ENCODE measurements at places on chromosomes 11 and 22.

DNA sequence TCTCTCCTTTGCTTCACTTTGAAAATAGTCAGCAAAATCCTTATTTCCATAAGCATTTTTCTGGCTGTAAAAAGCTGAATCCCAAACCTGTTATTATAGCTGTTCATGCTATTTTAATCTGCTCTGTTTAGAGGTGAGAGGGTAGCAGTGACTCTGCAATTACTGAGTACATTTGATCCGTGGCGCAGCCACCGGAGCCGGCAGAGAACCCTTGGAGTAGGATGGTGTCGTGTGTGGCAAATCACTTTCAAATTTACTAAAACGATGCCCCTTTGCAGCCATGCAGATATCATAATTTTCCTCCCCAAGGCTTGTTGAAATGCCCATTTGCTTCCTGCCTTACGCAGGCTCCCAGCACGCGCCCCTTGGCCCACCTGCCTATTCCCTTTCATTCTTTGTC is 69.6 kb downstream of the ZBTB16 start:
- DNase-seq, result no peak

DNA sequence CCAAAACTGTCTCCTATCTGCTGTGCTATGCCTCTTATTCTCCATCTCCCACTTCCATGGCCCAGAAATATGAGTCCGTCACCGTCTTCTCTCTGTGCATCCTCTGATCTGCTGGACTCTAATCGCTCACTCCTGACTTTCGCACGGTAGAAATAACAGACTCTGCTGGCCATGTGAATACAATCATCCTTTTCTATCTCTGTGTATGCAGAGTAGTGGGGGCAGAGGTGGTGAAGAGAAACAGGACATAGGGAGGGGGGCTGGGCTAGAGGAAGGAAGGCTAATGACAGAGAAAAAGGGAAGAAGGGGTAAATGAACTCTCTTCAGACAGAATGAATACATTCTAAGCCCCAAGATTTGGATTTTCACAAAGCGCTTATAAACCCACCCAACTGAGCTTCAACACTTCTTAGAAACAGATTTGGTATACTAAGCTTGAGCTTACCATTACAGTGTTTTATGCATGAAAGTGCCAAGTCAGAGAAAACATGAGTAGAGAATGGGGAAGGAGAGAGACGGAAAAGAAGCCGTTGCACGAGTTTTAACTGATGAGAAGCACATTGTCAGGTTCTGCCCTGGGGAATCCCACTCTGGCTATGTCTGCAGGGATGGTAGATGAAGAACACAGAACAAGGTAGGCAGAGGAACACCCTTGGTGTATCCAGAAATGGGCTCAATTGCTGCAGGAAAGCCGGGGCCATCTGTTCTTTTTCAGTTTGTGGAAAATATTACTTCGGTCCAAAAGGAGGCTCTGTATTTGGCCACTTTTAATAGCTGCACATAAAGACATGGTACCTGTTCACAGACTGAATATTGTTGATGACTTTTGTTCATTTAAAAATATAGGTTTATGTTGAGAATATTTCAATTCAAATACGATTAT is 324.7 kb downstream of the ETS1 start:
- no peak for DNase-seq

DNA sequence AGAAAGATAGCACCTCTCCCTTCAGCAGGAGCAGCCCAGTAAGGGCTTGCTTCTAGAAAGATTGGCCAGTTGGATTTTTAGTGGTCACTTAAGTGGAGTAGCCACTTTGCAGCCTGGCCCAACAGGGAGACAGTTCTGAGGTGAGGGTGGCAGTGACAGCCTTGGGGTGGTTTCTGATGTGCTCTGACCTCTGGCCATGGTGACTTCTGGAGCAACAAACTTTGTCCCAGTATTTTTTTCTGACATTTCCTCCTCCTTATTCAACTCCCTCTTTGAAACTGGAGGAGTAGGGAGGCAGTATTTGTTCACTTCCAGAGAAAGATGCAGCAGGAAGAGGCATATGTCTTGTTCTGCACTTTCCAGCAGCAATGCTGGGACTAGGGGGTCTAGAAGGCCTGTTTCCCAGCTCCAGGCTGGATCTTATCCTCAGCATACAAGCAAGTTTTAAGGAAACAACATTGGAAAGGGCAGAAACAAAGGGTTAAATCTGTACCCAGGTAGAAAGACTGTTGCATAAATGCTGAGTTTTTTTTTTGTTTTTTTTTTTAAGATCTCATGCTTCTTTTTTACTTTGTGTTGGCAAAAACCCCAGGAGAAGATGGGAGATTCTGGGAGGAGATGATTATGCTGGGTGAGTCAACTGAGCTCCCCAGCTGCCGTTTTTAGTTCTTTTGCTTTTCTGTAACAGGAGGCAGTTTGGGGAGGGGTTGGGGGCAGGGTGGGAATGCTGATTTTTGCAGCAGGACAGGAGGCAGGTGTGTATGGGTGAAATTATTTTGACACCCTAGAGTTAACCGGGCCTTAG is 37.2 kb downstream of the RCOR2 start:
- DNase-seq, result no peak

DNA sequence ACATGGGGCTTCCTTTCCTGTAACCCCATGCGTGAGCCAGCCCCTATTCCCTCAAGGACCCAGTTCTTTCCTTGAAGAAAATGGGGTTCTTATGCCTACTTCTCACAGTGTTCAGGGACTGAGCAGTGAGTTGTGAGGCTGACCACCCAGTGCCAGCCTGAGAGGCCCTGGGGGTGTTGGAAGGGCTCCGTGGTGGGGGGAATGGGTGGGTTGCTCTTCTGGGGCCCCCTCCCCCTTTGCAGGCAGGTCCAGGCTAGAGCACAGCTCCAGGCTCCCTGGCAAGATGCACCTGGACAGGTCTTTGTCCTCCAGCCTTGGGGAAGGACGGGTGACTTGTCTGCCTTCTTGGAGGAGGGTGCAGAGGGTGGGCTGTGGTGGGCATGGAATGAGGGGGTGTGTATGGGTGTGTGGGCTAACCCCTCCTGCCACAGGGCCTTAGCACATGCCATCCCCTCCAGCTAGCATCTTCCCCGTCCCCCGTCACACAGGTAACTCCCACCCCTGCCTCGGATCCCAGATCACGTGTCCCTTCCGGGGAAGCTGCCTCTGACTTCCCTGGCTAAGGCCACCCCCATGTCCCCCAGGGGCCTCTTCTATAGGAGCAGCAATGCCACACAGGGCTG is 64.6 kb downstream of the MYEOV start:
- DNase-seq, result no peak

DNA sequence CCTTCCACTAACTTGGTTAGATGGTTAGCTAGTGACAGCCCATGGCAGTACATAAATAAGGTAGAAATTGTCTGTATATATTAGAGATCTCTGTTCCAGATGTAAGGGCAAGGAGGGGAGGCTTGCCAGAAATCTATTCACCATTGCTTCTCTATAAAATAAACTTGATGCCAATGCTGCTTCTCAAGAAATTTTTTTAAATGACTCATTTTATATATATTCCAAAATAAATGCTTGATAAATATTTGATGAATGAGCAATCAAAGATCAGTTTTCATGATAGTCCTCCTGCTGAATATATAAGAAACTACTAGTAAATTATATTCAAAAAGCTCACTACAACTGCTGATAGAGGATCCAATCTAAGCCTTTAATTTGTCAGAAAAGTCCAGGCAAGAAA is 710.6 kb upstream of the CCDC179 start:
- no peak for DNase-seq

DNA sequence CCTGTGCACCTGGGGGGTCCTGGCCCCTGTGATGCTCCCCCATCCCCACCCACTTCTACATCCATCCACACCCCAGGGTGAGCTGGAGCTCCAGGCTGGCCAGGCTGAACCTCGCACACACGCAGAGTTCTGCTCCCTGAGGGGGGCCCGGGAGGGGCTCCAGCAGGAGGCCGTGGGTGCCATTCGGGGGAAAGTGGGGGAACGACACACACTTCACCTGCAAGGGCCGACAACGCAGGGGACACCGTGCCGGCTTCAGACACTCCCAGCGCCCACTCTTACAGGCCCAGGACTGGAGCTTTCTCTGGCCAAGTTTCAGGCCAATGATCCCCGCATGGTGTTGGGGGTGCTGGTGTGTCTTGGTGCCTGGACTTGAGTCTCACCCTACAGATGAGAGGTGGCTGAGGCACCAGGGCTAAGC is 20.0 kb upstream of the TALDO1 start:
- DNase-seq, result no peak

DNA sequence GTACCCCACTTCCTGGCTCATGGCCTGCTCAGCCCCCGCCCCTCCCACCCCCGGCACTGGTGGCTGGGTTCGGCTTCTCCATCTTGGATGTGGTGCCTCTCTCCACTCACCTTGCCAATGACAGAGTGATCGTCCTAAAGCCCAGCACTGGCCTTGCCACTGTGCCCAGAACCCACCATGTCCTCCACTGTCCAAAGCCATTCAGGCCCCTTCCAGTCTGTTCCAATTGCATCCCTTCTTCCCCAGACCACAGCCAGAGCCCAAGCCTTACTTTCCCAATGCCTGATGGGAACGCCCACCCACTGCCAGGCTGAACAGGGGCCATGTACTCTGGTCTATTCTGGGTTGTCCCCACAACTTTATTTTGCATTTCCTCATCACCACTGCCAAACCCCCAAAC is 625.8 kb upstream of the B3GAT1 start:
- DNase-seq, result no peak

GRCh38 chr11:11265994-11266606 is 87.0 kb downstream of the CSNK2A3 start:
- DNase-seq, result peak; percentile 39

DNA sequence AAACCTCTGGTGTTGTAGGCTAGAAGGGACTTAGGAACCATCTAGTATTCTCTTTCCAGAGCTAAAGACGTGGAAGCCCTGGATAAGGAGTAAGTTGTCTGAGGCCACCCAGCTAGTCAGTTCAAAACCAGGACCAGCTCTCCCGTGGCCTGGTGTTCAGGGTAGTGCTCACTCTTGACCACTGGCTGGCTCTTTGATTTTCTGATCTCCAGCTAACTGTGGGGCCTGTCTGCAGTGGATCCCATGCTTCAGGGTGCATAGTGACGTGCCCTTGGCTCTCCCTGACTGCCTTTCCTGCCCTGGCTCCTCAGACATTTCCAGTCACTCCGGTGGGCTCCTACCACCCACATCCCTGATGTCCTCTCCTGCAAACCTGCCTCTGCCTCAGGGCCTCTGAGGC is 1.3 kb downstream of the CLMP start:
- DNase-seq, result peak; percentile 15

DNA sequence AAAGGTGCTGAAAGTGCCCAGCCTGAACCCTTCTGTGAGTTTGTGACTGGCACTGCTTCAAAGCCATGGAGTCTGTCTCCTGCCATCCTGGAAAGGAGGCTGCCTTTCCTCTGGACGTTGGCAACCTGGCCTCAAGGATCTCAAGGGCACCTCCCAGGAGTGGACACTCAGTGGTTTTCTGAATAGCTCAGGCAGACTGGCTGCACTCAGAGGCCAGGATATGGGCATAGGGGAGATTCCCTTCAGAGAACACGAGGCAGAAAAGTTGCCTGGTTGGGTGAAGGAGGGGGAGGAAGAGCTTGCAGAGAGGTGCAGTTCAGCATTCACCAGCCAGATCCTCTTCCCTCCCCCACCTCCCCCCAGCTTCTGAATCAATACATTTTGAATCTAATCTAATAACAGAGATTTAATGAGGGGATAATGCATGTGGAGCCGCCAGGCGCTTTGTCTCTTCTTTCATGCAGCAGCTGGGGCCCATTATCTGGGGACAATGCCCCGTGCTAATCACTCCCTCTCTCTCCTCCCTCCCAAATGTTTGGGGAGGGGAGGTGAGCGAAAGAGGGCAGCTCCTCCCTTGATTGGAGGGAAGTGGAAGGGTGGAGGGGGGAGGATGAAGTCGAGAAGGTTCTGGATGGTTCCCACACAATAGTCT is 17.7 kb downstream of the HTR3A start:
- DNase-seq, result no peak

- DNase-seq, result no peak
Observed at GRCh38 chr22:37922191-37922590, 16.1 kb downstream of the MICALL1 start.

DNA sequence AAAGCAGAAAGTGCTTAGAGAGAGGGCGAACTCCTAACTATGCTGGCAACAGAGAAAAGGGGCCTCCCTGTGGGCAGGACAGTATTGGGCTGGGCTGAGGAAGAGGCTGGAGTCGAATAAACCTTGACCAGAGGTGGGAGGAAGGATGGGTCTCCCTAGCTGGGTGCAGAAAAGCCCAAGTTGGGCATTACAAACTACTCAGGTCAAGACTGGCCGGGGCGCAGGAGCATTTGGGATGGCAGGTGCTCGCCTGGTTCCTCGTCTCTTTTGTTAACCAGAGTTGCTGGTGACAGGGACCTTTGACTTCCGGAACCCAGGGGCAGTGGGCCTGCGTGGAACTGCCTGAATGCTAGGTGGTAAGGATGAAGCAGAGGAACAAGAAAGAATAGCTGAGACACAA is 80.3 kb upstream of the SHISAL1 start:
- no peak for DNase-seq

- DNase-seq, result no peak
Observed at GRCh38 chr11:3158131-3158591, 6.9 kb downstream of the OSBPL5 start.

- DNase-seq, result peak; percentile 87
Observed at GRCh38 chr11:125167292-125167953, 2.9 kb downstream of the PKNOX2 start.

DNA sequence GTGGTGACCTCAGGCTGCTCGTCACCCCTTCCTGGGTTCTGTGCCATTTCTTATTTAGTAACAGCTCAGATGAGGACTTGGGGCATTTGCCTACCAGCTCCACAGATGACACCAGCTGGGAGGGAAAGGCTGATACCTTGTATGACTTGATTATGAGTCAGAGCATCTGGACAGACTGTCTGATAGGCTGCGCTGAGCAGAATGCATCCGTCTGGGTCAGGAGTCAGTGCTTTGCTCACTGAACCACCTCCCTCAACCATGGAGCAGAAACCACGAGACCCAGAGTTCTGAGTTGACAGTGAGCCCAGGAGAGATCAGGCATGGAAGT is 6.8 kb downstream of the ST14 start:
- DNase-seq, result peak; percentile 92

DNA sequence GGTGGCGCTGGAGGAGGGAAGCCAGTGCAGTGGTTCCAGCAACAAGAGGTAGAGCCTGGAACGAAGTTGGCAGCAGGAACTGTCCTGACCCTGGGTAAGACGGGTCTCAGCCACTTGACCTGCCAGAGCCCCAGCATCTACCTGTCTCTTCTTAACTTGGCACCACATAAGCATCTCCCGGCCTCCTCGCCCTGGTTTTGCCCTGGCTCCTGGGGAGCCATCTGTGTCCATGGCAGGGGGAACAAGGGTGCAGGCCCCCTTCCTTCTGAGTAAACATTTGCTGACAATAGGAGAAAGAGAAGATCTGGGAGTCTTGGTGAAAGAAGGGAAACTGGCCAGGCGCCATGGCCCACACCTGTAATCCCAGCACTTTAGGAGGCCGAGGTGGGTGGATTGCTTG is 12.8 kb downstream of the P2RY2 start:
- no peak for DNase-seq

- peak; percentile 90 for DNase-seq
Observed at GRCh38 chr11:7577291-7578190, 63.7 kb downstream of the PPFIBP2 start.
